Stimulated activated CD8-positive, alpha-beta memory T cell treated with anti-CD3 and anti-CD28 coated beads, Interleukin-4, amount 100 ng/mL, for 24 hours (primary cell): ENCODE measurements at places on chromosomes 7 and 10.

DNA sequence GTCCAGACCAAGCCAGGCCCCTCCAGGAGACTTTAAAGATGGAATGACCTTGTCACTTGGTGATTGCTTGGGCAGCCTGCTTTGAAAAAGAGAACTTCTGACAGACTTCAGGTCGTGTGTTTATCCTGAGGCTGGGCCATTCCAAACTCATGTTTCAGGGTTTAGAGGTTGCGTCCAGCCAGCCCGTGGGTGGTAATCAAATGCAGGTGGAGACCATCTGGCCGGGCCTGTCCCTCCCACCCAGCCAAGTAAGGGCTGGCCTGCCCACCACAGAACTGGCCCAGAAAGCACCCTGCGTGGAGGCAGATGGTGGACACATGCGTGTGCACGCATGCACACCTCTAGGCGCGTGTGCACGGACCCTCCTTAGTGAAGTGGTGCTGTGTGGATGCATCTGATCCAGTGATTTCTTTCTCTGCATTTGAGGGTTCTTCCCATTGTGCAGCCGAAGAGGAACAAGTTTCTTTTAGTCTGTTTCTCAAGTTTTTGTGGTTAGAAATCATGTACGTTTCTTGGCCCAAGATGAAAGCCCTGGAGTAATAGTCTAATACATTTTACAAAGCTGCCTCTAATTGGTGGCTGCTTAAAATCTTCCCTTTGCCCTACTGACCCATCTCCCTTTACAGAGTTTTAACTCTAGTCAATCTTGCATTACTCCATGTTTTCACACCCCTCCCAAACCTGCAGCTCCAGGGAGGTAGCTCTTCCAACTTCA lies 43.0 kb downstream of the SUFU start:
- no peak for DNase-seq

- DNase-seq: no peak
These were observed 6.3 kb upstream of the C10orf71 start for GRCh38 chr10:49292565-49293207.

- no peak for DNase-seq
These were observed 172.5 kb downstream of the ADARB2 start for GRCh38 chr10:1564791-1565190.

GRCh38 chr10:11345224-11346054 lies 266.0 kb downstream of the USP6NL start:
- DNase-seq: no peak

- DNase-seq: no peak
These were observed 9.6 kb downstream of the PDZD8 start for GRCh38 chr10:117365612-117366011.

- DNase-seq: no peak
These were observed 55.8 kb downstream of the TSPAN15 start for GRCh38 chr10:69506834-69507713.

DNA sequence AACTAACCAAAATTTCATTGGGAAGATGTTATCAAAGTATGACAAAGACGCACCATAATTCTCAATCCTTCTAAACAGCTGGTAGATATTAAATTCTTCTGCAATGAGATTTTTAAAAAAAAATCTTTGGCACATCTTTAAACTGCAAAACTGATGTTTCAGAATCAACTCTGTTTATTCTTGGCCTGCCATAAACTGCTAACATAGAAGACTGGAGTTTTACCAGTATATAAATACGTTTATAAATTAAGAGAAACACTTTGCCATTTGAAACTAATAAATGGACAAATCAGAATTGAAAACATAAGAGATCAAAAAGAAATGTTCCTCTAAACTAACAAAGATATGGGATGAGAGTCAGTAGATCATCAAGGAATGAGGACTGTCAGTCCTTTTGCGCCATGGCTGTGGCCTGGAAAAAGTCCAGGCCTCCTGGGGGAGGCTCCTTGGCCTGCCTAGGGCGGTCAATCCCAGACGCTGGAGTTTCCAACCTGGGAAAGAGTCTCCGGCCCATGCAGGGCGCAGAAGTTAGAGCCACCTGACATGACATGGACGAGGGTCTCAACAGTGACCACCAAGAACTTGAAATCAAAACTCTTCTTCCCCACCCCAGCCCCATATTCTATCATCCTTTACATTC lies 34.2 kb upstream of the NEBL start:
- DNase-seq: no peak

DNA sequence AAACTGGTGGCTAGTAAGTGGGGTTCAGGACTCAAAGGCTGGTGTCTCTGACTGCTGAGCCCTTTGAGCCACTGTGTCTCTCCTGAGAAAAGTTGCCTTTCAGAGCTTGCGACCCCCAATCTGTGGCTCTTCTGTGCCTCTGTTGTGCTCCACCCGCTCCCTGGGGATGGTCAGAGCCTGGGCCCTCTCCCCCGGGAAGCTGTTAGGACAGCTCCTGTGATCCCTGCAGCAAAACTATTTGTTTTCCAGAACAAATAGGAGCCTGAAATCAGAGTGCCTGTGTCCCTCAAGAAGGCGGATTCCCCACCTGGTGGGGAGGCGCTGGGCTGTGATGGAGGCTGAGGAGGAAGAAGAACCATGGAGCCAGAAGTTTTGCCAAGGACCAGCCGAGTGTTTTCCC lies 56.4 kb upstream of the MXI1 start:
- no peak for DNase-seq

DNA sequence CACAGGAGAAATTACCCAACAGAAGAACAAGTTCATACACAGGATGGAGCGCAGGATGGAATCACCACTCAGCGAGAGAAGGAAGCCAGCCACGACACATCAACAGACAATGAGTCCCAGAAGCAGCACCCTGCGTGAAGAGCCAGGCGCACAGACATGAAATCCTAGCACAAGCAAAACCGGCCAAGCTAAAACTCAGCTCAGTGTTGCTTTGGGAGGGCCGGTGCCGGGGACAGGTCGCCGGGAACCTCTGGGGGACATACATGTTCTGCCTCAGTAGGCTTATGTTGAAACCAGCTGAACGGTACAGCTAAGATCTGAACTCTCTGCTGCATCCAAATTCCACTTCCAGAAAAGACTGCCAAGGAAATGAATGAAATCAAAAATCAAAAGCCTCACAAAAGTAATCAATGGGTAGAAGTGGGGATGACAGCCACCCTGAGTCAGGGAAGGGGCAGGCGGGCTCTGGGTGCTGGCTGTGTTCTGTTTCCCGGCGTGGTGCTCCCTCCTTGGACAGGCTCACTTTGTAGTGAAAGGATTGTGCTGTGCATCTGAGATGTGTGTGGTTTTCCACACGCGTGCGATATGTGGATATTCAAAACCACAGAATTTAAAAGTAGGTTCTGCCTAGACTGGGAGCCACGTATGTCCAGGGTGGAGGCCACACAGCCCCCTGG lies 114.7 kb downstream of the PDGFA start:
- DNase-seq: no peak

GRCh38 chr7:28919510-28919909 lies 38.6 kb downstream of the TRIL start:
- no peak for DNase-seq

DNA sequence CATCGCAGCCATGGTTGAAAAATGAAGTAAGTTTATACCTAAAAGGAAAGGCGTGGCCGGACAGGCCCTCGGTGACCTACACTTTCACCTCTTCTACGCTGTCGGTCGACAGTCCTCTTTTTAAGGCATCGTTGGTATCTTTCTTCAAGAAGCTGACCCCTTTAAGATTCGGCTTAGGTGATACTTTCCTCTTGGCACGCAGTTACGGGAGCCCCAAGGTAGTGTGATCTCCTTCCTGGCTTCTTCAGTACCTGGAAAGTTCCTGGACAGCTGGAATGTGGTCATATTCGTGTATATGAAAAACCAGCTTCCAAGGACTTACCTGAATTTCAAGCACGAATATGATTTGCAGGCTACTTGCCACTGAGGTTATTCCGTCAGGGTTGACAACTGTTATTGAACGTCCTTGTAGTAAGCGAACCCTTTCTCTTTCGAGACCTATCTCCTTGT lies 885 bp upstream of the SYPL1 start:
- no peak for DNase-seq

GRCh38 chr7:43721193-43721806 lies 8.0 kb downstream of the COA1 start:
- no peak for DNase-seq

- no peak for DNase-seq
These were observed 122.7 kb upstream of the STEAP4 start for GRCh38 chr7:88429382-88429781.

GRCh38 chr7:27171637-27172314 lies 2.3 kb downstream of the HOXA10 start:
- DNase-seq: no peak

GRCh38 chr10:33047655-33048054 lies 89.6 kb upstream of the ITGB1 start:
- DNase-seq: no peak

DNA sequence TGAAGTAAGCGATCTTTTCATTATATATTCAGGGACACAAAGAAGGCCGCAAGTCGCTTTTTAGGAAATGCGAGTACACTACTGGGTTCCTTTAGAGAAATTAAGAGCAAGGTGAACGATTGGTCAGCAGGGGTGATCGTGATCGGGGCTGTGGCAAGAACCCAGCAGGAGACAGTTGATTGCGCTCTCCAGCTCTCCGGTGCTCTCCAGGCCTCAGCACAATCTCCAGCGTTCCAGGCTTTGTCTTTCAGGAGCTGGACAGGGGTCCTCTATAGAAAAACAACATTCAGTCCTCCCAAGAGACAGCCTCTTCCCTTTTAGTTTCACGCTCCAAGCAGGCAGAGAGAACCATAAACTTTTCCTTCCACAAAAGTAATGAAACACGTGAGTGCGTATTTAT lies 170.5 kb upstream of the KLF6 start:
- no peak for DNase-seq

DNA sequence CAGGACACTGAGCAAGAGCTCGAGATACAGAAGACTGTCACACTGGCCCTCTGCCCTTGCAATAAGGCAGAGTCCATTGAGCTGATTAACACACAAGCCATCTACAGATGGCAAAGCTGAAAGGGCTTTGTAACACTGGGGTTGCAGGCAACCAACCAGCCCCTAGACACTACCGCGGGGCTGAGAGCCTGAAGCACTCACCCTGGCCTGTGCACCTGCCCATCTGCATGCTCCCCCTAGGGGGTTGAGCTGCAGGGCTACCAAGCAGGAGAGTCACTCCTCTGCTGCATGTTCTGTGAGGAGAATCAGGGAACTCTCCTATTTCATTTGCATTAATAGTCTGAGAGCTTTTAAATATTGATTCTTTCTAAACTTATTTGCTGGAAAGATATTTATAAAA lies 128.1 kb upstream of the VIPR2 start:
- DNase-seq: no peak
